Neural crest cell (in vitro differentiated cells): ENCODE measurements at places on chromosomes 4 and X. TPM values are rescaled to one million over a fixed set of nuclear protein-coding genes. Genes with fewer than 3 reads are reported as not detected.

The LDOC1 gene
- 26.8 and 27.3 TPM in 2 replicates for total RNA-seq

GRCh38 chrX:106957856-106958255, 37.7 kb downstream of the CLDN2 start:
- peaks cover 3% of the 10 kb centered on the region for H3K4me1 ChIP-seq
- no peak overlapping the region for H3K27ac ChIP-seq
- H3K36me3 ChIP-seq: peaks cover 11% of the 10 kb centered on the region
- no peak overlapping the region for H3K4me3 ChIP-seq
- H3K27me3 ChIP-seq: no peaks in the 10 kb centered on the region

DNA sequence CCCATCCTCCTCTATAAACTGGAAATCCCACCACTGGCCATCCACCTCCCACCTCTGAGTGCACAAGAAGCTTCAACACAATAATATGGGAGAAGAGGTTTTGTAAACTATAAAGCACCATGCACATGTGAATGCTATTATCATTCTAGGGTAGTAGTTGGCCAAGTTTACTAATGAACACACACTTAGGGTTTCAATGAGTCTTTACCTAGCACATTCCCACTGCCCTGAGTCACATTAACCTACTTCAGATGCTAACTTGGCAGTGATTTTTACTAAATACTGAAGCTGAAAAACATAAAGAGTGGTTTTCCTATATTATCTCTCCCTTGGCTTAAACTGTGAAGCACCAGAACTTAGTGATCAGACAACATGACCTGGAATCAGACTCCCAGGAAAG, 93.9 kb downstream of the SH3KBP1 start:
- no peaks in the 10 kb centered on the region for H3K36me3 ChIP-seq
- peaks cover 12% of the 10 kb centered on the region for H3K4me1 ChIP-seq
- no peak overlapping the region for H3K4me3 ChIP-seq

- H3K27ac ChIP-seq: no peak overlapping the region
- H3K36me3 ChIP-seq: no peaks in the 10 kb centered on the region
- H3K4me3 ChIP-seq: no peak overlapping the region
- no peaks in the 10 kb centered on the region for H3K4me1 ChIP-seq
Observed at GRCh38 chrX:19072372-19072771, 49.9 kb downstream of the ADGRG2 start.

The USO1 gene
- 41.2 and 45.5 TPM in 2 replicates for total RNA-seq
